ENCODE measurements at places on chromosomes 12 and 14.

GRCh38 chr12:70482764-70483163, 116.7 kb downstream of the KCNMB4 start:
- no peaks in the 10 kb centered on the region for H3K36me3 ChIP-seq
- DNase-seq = no peak
- H3K27me3 ChIP-seq = no peaks in the 10 kb centered on the region

DNA sequence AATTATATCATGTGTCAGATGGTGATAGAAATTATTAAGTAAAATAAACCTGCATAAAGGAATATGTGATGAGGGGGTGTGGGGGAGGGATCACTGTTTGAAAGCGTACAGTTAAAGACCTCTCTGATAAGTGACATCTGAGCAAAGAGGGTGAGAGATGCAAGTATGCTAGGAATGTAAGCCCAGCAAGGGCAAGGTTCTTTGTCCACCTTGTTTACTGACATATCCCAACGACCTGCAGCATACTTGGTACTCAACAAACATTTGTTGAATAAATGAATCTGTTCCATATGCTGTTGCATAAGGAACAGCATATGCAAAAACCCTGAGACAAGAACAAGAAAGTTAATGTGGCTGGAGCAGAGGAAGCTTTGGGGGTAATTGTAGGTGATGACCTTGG, 12.0 kb upstream of the MDM1 start:
- no peaks in the 10 kb centered on the region for H3K4me1 ChIP-seq
- H3K27ac ChIP-seq = no peak overlapping the region
- DNase-seq = no peak
- no peaks in the 10 kb centered on the region for H3K27me3 ChIP-seq
- no peak overlapping the region for H3K4me3 ChIP-seq
- no peaks in the 10 kb centered on the region for H3K36me3 ChIP-seq

DNA sequence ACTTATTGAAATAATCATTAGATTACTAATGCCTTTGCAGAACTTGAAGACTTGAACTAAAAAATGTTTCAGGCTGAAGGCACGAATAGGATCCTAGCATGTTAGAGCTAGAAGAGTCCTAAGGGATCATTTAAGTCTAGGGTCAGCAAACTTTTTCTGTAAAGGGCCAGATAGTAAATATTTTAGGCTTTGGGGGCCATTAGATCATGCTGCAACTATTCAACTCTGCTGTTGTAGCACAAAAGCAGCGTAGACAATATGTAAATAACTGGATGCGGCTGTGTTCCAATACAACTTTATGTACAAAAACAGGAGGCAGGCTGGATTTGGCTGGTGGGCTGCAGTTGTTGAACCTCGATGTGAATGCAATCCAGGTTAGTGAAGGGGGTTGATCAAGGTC, 221.7 kb downstream of the ATP23 start:
- H3K4me3 ChIP-seq = no peak overlapping the region
- no peak for DNase-seq
- no peak overlapping the region for H3K27ac ChIP-seq
- no peaks in the 10 kb centered on the region for H3K4me1 ChIP-seq
- H3K36me3 ChIP-seq = no peaks in the 10 kb centered on the region

GRCh38 chr12:65122703-65123102, 1.6 kb upstream of the WIF1 start:
- no peaks in the 10 kb centered on the region for H3K27me3 ChIP-seq
- no peak overlapping the region for H3K27ac ChIP-seq
- no peak overlapping the region for H3K4me3 ChIP-seq
- H3K4me1 ChIP-seq = no peaks in the 10 kb centered on the region
- no peak for DNase-seq

DNA sequence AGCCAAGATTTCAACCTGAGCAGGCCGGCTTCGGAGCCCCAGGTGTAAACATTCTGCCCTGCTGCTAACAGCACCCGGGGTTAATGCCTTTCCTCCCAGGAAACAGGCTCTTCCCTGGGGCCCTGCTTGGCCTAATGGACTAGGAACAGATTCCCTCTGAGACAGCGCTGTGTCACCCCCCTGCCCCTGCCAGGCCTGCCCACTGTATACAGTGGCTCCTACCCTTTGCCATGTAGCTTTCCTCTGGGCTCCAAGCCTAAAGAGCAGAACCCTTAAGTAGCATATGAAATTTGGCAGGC, 28.3 kb upstream of the BCDIN3D start:
- no peaks in the 10 kb centered on the region for H3K27me3 ChIP-seq
- no peaks in the 10 kb centered on the region for H3K36me3 ChIP-seq
- DNase-seq = no peak
- no peak overlapping the region for H3K27ac ChIP-seq
- no peak overlapping the region for H3K4me3 ChIP-seq

GRCh38 chr14:103894723-103895059, 33.6 kb upstream of the TDRD9 start:
- DNase-seq = no peak
- no peaks in the 10 kb centered on the region for H3K27me3 ChIP-seq
- no peak overlapping the region for H3K27ac ChIP-seq
- no peak overlapping the region for H3K4me3 ChIP-seq
- no peaks in the 10 kb centered on the region for H3K36me3 ChIP-seq
- no peaks in the 10 kb centered on the region for H3K4me1 ChIP-seq

DNA sequence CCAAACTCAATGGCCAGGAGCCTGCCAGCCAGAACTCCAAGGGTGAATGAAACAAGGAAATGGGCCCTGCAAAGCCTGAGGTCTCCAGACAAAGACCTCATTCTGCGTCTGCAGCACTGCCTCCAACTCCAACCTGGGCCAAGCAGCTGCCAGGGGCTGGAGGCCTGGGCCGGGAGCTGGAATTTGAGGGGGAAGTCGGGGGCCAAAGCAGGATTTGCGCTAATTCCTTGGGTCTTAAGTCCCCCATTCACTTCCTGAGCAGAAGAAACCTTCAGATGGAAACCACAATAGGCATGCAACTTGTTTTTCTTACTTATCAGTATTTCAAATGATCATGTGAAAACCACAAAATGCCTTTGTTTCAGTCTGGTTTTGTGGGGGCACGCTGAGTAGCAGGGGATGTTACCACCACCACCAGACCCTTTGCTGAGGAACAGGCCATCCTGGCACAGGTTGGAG, 23.0 kb upstream of the TC2N start:
- no peaks in the 10 kb centered on the region for H3K36me3 ChIP-seq
- H3K27ac ChIP-seq = peak overlapping the region; percentile 77
- peaks cover 23% of the 10 kb centered on the region for H3K4me1 ChIP-seq
- no peak for DNase-seq
- no peaks in the 10 kb centered on the region for H3K27me3 ChIP-seq
- H3K4me3 ChIP-seq = no peak overlapping the region

GRCh38 chr14:64253672-64254071, 40.5 kb downstream of the ESR2 start:
- H3K36me3 ChIP-seq = no peaks in the 10 kb centered on the region
- H3K4me1 ChIP-seq = peaks cover 6% of the 10 kb centered on the region
- H3K27me3 ChIP-seq = no peaks in the 10 kb centered on the region
- DNase-seq = no peak

GRCh38 chr14:52558688-52559087, 6.1 kb downstream of the GPR137C start:
- no peaks in the 10 kb centered on the region for H3K36me3 ChIP-seq
- H3K4me3 ChIP-seq = no peak overlapping the region
- no peak overlapping the region for H3K27ac ChIP-seq
- no peaks in the 10 kb centered on the region for H3K27me3 ChIP-seq
- DNase-seq = no peak

DNA sequence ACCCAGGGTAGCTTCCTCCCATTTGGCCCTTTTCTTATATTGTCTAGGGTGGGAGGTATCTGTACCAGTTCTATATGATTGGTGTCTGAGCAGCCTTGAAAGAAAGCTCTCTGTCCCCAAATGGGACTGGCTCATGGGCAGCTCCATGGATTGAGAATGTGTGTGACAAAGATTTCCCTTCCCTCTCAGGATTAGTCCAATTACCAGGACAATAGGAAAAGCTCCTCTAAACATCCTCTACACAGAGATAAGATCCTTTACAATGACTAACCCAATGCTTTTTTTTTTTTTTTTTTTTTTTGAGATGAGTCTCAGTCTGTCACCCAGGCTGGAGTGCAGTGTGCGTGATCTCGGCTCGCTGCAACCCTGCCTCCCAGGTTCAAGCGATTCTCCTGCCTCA, 112.1 kb downstream of the SLC35F4 start:
- H3K4me3 ChIP-seq = no peak overlapping the region
- H3K4me1 ChIP-seq = no peaks in the 10 kb centered on the region
- DNase-seq = no peak
- H3K27ac ChIP-seq = no peak overlapping the region
- H3K36me3 ChIP-seq = no peaks in the 10 kb centered on the region
- H3K27me3 ChIP-seq = no peaks in the 10 kb centered on the region

- DNase-seq = no peak
- H3K27me3 ChIP-seq = no peaks in the 10 kb centered on the region
- H3K4me3 ChIP-seq = no peak overlapping the region
- H3K36me3 ChIP-seq = no peaks in the 10 kb centered on the region
- H3K27ac ChIP-seq = no peak overlapping the region
- H3K4me1 ChIP-seq = no peaks in the 10 kb centered on the region
Observed at GRCh38 chr12:11688831-11689230, 39.4 kb downstream of the ETV6 start.

DNA sequence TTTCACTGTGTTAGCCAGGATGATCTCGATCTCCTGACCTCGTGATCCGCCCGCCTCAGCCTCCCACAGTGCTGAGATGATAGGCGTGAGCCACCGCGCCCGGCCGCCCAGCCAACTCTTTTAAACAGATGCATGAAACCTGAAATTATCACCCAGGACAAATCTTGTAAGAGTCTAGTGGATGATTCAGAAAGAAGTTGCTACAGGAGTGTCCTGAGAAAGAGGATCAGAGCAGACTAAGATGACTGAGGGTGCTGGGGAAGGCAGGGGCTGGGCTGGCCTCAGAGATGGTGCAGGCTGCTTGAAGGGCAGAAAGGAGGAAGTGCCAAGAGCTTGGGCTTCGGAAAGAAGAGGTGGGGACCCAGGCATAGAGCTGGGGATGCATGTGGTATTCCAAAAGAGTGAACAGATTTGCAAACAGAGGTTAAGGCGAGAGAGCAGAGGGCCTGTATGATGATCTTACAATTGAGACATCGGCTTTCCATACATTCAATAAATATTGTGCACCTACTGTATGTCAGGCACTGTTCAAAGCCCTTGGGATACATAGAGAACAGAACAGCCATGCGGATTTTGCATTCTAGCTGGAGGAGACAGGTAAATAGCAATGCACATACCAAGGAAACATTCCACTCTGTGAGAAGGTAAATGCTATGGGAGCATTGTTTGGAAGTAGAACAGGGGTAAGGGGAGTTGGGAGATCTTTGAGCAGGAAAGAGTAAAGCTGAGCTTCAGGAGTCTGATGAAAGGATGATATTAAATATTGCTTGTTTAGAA, 7.4 kb upstream of the CD9 start:
- H3K27me3 ChIP-seq = no peaks in the 10 kb centered on the region
- no peak for DNase-seq
- H3K27ac ChIP-seq = no peak overlapping the region
- H3K36me3 ChIP-seq = no peaks in the 10 kb centered on the region

DNA sequence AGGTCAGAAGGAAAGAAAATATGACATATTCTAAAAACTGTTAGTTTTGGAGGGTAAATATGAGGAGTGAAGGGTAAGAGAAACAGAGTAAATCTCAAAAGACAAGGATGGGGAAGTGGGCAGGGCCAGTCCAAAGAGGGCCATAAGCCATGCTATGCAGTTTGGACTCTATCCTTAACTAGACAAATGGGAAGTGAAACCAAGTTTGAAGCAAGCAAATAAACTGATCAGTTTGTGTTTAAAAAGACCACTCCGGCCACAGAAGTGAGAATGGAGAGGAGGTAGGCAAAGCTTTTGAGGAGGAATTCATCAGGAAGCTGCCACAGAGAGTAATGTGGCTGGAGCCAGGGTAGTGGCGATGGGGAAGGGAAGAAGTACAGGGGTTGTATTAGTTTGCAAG, 37.5 kb upstream of the DAAM1 start:
- no peak overlapping the region for H3K4me3 ChIP-seq
- H3K4me1 ChIP-seq = no peaks in the 10 kb centered on the region
- H3K27me3 ChIP-seq = no peaks in the 10 kb centered on the region
- H3K36me3 ChIP-seq = no peaks in the 10 kb centered on the region
- H3K27ac ChIP-seq = no peak overlapping the region
- no peak for DNase-seq

DNA sequence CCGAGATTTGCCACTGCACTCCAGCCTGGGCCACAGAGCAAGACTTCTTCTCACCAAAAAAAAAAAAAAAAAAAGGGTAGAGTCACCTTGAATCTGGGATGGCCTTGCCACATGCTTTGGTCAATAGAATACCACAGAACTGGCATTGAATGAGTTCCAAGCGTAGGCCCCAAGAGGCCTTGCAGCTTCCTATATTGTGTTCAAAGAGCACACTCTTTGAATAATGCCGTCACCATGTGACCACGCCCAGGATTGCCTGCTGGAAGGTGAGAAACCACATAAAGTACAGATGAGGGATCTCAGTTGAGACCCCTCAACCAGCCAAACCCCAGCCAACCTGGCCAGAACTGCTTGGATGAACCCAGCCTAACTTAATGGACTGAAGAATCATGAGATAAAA, 239.2 kb upstream of the AMIGO2 start:
- H3K27me3 ChIP-seq = no peaks in the 10 kb centered on the region
- no peak overlapping the region for H3K4me3 ChIP-seq
- no peaks in the 10 kb centered on the region for H3K36me3 ChIP-seq
- no peaks in the 10 kb centered on the region for H3K4me1 ChIP-seq

DNA sequence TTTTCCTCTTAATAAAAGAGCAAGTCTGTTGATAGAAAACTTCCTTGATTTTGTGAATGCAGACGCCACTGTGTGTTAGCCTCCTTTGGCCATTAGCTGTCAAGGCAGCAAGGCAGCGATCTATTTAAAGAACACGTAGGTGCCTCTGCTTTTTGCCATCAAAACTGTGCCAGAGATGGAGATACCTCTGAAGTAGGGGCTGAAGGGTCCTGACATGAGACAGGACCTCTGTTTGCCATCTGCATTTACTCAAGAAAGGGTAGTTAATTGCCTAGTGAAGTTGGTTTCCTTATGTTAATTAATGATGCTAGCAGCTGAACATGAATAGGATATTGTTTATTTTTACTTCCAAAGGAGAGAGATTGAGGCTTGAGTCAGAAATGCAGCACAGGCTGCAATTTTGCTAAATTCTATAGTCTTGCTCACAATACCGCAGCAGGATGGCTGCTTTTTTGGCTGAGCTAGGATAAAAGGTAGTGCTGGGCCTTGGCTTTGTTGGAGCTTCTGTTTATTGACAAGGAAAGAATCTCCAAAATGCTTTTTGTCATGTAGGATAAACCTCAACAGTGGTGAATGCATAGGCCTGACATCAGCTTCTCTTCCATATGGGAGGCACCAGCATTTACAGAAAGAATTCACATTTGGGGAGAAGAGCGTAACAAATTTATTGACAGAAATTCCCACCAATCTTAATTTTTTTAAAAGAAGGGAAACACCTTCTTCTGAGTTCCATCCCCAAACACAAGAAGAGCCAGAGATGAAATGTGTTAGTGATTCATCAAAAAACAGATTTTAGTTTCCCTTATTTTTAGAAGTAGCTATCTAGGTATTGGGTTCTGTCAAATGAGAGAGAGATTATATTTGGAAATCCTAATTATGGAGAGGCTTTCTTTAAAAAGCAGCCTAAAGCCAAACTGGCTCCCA, 13.9 kb upstream of the RPH3A start:
- no peaks in the 10 kb centered on the region for H3K36me3 ChIP-seq
- H3K4me3 ChIP-seq = no peak overlapping the region
- no peaks in the 10 kb centered on the region for H3K27me3 ChIP-seq
- H3K27ac ChIP-seq = no peak overlapping the region
- no peak for DNase-seq

- no peaks in the 10 kb centered on the region for H3K36me3 ChIP-seq
- peaks cover 39% of the 10 kb centered on the region for H3K4me1 ChIP-seq
- no peak overlapping the region for H3K4me3 ChIP-seq
- H3K27ac ChIP-seq = no peak overlapping the region
Observed at GRCh38 chr12:46523446-46523845, 150.9 kb upstream of the SLC38A2 start.

GRCh38 chr12:131372171-131372475, 338.8 kb upstream of the SFSWAP start:
- DNase-seq = peak; percentile 8
- no peak overlapping the region for H3K27ac ChIP-seq
- H3K4me3 ChIP-seq = no peak overlapping the region
- no peaks in the 10 kb centered on the region for H3K36me3 ChIP-seq
